MV-4-11 (cell line): ENCODE measurements at places on chromosomes 1 and 21.

GRCh38 chr1:16984717-16985116 is 4.3 kb upstream of the MFAP2 start:
- no peak for DNase-seq

DNA sequence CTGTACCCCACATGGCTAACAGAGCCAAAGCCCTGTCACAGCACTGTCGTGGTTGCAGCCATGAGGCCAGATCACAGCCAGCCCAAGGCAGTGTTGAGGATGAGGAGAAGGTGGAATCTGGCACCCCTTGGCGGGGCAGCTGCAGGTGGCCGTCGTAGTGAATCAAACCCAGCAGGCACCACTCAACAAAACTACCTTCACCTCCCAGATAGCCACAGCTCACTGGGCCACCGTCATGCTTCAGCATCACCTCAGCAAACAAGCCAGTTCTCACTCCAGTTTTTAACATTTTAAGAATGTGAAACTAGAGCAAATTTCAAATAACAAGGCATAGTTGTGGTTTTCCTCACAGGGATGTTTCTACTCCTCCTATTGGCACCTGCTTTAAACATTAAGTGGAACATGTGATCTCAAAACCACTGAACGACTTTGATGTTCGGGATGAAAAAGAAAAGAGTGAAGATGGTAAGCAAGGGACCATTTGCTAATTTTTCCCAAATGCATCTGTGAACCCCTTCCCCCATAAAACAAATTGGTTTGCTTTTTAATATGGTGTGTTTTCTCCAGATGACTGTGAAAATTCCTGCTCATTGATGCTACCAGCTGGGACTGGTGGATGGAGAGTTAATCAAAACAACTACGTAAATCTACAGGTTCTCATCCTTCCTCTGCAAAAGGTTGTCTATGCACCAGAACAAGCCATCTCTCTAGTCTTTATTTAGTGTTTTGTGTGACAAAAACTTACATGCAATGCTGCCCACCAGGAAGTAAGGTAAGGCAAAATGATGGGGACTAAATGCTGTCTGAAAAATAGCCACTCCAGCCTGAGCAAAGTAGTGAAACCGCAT is 45.5 kb downstream of the TOR1AIP2 start:
- no peak for DNase-seq

GRCh38 chr1:64909031-64909430 is 57.3 kb downstream of the JAK1 start:
- DNase-seq: no peak

GRCh38 chr1:84069236-84069845 is 70.4 kb upstream of the TTLL7 start:
- DNase-seq: no peak

- DNase-seq: peak; percentile 23
Observed at GRCh38 chr1:46487818-46488218, 1.8 kb upstream of the DMBX1 start.

DNA sequence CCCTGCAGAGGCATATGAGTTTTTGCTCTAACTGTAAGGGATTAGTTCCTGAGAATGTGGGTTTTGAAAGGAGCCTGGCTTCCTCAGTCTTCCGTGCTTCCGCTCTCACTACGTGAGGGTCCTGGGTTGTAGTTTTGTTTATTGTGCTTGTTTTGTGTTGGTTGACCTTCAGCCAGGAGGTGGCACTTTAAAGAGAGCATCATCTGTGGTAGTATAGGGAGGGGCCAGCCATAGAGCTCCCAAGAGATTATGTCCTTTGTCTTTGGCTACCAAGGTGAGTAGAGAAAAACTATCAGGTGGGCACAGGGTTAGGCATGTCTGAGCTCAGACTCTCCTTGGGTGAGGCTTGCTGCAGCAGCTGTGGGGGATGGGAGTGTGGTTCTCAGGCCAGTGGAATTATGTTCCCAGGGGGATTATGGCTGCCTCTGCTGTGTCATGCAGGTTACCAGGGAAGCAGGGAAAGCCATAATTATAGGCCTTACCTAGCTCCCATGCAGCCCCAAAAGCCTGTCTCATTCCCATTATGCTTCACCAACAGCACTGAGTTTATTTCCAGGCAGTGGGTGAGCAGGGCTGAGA is 23.5 kb downstream of the CYP4B1 start:
- no peak for DNase-seq

GRCh38 chr1:21673277-21673780 is 4.2 kb upstream of the RAP1GAP start:
- DNase-seq: peak; percentile 71

DNA sequence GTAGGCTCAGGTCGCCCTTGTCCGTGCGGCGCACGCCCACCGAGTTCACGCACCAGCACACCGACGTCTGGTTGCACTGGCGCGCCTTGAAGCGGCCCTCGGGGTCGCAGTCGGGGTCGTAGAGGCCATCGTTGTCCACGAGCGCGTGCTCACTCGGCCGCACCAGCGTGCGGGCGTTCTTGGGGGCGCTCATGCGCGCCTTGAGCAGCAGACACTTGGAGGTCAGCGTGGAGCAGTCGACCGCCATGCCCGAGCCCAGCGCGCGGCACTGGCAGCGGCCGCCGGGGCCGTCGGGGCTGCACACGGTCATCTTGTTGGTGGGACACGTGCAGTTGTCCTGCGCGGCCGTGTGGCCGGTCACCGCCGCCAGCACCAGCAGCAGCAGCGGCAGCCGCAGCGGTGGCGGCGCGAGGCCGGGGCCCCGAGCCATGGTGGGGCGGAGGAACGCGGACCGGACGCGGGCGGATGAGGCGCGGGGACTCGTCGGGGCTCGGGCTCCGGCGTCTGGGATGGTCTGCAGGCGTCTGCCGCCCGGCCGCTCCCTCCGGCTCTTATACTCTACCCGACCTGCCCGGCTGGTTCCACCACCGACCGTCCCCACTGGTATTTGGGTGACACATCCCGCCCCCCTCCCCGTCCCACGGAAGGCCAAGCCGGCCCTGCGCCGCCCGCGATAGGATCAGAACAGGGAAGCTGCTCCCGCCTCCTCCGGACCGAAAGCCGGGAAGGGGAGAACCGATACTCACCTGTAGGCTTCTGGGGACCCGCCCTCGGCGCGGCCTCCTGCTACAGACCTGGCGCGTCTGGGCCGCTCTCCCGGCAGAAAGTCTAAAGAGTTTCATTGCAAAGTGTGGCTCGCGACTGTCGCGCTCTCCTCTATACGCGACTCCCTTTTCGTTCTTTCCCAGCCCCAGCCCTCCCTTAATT is at the start of gene TACSTD2:
TSS of gene TACSTD2 (minus strand) at position 526 of the 927 bp plus-strand sequence. CDS start at position 430, 96 bp downstream.
- no peak for DNase-seq

DNA sequence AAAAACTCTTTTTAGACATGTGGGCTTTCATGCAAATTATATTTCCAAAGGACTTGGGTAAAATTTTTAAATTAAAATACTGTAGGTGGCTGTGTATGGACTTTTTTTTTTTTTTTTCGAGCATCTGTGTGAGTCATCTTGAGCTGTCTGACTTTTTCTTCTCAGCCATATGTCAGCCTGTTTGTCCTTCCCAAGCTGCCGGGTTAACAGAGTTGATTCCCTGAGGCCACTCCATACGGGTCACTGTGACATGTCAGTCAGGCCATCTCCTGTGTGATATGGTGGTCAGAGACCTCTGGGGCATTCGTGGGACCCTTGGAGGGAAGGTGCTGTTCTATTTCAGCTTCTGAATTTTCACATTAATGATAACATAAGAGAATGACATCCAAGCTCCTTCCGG is 148.3 kb downstream of the KCNJ6 start:
- DNase-seq: no peak

DNA sequence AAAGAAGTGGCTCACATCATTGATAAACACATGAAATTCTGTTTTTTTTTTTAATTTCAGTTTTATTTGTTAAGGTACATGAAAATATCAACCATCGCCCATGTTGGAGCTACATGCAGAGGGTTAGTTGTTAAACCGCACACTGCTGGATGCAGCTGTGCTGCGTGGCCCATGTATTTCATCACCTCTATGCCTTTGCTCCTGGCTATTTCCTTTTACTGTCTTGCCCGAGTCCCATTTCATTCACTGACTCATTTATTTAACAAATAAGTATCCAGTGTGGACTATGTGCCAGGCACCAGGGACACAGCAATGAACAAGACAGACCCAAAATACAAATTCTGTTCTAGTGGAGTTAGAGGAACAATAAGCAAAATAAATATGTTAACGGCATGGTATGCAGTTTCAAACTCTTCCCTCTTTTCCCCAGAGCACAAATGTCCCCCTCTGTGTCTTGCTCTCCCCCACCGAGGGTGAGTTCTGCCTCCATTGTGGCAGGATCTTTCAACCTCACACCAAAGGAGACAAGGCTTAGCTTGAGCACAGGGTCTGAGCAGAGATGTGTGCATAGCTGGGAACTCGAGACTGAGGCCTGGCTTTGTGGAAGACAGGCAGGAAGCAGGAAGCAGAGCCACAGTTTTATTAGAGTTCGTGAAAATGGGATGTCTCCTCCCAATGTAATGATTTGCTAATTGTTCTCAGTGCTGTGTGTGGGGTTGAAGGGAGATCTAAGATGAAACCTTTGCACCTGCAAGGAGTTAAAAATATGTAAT is 44.6 kb downstream of the MAN1C1 start:
- DNase-seq: peak; percentile 74

DNA sequence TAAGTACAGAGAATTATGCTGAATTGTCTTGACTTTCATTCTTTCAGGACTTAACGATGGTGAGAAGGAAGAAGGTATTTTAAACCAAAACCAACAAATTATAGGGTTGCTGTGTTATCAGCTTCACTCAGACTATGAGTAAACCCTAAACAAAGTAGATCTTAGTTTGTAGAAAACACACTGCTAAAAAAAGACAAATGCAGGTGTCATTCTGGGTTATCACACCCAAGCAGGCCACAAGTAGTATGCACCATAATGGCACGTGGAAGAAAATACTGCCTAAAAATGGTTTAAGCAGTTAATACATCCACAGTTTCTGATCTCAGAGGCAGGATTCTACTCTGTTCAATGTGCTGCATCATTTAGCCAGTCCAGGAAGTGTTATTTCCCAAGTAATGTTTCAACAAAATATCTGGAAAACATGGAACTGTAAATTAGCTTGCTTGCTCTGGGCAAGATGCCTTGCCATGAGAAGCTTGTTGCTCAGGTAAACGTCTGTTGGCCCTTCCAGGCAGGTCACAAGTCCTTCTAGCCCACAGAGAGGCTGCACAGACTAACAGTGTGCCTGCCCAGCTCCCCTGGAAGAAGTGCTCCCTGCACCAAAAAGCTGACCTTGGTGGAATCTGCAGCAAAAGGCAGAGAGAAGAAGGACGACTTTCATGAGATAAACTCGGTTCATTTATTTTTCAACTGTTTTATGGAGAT is 4.1 kb downstream of the DIPK1A start:
- no peak for DNase-seq

- peak; percentile 73 for DNase-seq
Observed at GRCh38 chr1:155650231-155650757, 38.3 kb downstream of the YY1AP1 start.

GRCh38 chr1:227944090-227944930 is 3.4 kb downstream of the WNT9A start:
- no peak for DNase-seq

DNA sequence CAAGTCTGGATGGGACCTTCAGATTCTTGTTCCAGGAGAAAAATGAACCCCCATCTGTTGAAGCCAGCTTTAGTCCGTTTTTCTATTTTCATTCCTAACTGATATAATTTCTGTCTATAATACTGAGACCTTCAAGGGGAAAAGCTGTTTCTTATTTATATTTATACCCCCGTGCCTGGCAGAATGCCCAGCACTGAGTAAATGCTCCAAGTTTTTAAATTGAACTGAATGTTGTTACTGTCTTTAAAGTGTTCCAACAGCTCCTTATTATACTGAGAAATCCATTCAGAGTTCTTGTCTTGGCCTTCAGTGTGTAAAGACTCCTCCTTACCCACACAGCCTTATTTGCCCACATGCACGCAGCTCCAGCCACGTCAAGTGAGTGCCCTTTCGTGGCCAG is 178.6 kb upstream of the HMGB4 start:
- no peak for DNase-seq
